ENCODE measurements at places on chromosomes 2 and 18. TPM values are rescaled to one million over a fixed set of nuclear protein-coding genes. Genes with fewer than 3 reads are reported as not detected.

The NEB gene
- total RNA-seq = 0.20 TPM

The MAL gene
- not detected for total RNA-seq

The CCL20 gene
- 1.2 TPM for total RNA-seq

The ANKRD29 gene
- 14.7 TPM for total RNA-seq

The HAT1 gene
- 35.6 TPM for total RNA-seq

The ATRAID gene
- 144 TPM for total RNA-seq

The CPS1 gene
- total RNA-seq = 15.4 TPM

The DSC2 gene
- total RNA-seq = not detected

The MYO1B gene
- total RNA-seq = 189 TPM

The CDH20 gene
- total RNA-seq = 0.20 TPM

The GALNT13 gene
- 2.6 TPM for total RNA-seq

The REG3G gene
- total RNA-seq = not detected

The OSR1 gene
- 32.8 TPM for total RNA-seq

The GALNT14 gene
- total RNA-seq = 0.98 TPM

The B4GALT6 gene
- 3.7 TPM for total RNA-seq

The COL4A4 gene
- total RNA-seq = under 0.01 TPM

The CNDP1 gene
- not detected for total RNA-seq

The EMILIN2 gene
- total RNA-seq = 21.1 TPM

The EN1 gene
- total RNA-seq = 6.6 TPM

The CAVIN2 gene
- total RNA-seq = 20.6 TPM

The GDF7 gene
- under 0.01 TPM for total RNA-seq

The TMEM182 gene
- total RNA-seq = 0.73 TPM

The CACNB4 gene
- 0.37 TPM for total RNA-seq

The MALL gene
- total RNA-seq = 8.8 TPM

The MARCO gene
- total RNA-seq = under 0.01 TPM

The CBLN2 gene
- not detected for total RNA-seq

The EPB41L3 gene
- 130 TPM for total RNA-seq

All from subcutaneous preadipocyte (primary cell).